ENCODE measurements at places on chromosomes 11 and 22. TPM values are rescaled to one million over a fixed set of nuclear protein-coding genes. Genes with fewer than 3 reads are reported as not detected.

The TMEM138 gene
- 13.7 TPM for total RNA-seq

The KDELR3 gene
- 22.1 TPM for total RNA-seq

The APOBEC3A gene
- total RNA-seq, result not detected

The RBFOX2 gene
- total RNA-seq, result 85.8 TPM

The KRTAP5-2 gene
- total RNA-seq, result not detected

The EMID1 gene
- total RNA-seq, result 0.08 TPM

The OR51F2 gene
- not detected for total RNA-seq
